ENCODE measurements at places on chromosomes 6 and 20.

GRCh38 chr6:2228392-2228791 is 17.0 kb downstream of the GMDS start:
- DNase-seq: no peak

DNA sequence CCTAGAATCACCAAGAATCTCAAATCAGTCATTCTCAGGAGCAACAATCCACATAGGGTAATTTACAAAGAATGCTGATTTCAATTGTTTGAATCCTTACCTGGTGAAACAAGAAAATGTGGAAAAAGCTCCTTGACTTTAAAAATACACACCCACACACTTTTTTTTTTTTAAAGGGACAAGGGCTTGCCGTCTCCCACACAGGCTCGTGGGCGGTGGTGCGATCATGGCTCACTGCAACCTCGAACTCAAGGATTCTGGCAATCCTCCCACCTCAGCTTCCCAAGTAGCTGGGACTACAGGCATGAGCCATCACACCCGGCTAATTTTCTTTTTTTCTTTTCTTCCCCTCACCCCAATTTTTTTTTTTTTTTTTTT is 30.7 kb downstream of the PARD6B start:
- no peak for DNase-seq

DNA sequence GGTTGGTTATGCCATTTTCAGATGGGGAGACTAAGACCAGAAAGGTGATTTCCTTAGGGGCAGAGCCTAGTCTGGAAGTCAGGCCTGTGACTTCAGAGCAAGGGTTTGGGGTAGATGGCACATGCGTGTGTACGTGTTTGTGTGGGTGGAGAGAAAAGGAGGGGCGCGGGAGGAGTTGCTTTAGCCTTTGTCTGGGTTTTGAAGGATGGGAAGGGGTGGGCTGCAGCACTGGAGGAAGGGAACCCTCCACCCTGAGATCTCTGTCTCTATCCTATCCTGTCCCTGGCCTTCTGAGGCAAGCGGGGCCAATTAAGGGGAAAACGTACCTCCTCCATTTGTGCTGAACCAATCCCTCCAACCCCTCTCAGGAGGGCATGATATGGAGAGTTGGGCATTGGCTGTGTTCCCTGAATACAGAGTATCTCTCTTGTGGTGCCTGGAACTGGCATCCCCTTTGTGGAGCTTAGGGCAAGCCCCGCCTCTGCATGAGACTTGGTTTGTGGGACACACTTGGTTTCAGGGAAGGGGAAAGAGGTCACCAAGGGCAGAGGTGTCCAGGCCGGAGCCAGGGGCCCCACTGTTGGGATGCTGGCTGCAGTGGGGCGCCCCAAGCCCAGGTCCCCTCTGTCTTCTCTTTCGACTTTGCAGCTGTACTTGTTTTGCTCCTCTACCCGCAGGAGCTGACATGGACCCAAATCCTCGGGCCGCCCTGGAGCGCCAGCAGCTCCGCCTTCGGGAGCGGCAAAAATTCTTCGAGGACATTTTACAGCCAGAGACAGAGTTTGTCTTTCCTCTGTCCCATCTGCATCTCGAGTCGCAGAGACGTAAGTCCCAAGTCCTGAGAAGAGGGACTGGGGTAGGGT is at the start of gene DBNDD2:
TSS of gene DBNDD2 (plus strand) at position 507 of the 863 bp plus-strand sequence. CDS start at position 686, 179 bp downstream.
- no peak for DNase-seq

GRCh38 chr20:36145877-36146707 is 8.4 kb upstream of the EPB41L1 start:
- DNase-seq: no peak

DNA sequence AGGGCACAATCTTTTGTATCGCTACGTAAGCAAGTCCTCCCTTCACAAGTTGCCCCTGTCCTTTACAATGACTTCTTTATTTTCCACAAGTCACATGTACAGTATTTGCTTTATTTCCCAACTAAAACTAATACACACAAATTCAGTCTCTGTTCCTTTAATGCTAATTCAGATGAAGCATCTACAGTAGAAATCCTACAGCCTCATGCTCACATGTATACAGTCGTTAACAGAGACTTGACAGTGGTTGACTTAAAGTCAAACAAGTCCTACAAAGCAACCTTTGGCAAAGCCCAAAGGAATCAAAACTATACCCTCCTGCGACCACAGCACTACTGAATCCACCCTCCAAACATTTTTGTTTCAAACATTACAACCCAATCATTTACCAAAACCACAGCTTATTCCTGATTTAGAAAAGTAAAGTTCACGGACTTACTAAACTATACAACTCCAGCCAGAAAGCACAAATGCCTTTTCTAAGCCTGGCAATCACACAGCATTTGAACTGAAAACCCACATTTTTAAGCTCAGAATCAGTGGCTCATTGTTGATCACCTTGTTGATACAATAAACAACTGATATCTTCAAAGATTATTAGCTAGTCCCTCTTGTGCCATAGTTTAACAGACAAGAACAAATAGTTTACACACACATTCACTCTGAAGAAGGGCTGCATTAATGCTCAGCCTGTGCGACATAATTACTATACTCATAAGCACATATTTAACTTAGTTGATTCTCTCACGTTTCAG is 70.9 kb upstream of the NHSL1 start:
- DNase-seq: no peak

DNA sequence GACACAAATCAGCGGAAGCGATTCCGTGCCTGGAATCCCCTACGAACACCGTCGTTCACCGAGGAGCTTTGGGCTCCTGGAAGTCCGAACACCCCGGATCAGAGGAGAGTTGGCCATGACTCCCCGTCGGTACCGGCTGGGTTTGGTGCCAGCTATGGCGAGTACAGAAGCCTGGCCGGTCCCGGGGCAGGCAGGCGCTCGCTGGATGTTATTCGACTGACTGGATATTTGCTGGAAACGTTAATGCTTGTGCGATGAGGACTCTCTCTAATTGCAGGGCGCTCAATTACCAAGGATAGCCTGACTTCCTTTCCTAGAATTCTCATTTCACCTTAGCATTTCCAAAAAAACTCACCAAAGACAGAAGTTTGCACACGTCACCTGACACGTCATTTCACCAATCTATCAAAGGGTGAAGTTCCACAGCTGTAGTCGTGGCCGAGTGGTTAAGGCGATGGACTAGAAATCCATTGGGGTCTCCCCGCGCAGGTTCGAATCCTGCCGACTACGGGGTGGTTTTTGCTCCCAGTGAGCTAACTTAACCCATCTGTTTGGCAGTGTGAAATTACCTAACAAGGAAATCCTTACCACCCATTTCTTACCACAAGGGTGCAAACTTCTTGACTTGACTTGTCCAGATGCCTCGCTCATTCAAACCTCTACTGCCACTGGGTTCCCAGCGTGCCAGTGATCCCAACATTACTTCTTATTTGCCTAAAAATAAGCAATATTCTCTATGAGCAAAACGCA is 22.7 kb upstream of the ZNF184 start:
- DNase-seq: peak; percentile 29

DNA sequence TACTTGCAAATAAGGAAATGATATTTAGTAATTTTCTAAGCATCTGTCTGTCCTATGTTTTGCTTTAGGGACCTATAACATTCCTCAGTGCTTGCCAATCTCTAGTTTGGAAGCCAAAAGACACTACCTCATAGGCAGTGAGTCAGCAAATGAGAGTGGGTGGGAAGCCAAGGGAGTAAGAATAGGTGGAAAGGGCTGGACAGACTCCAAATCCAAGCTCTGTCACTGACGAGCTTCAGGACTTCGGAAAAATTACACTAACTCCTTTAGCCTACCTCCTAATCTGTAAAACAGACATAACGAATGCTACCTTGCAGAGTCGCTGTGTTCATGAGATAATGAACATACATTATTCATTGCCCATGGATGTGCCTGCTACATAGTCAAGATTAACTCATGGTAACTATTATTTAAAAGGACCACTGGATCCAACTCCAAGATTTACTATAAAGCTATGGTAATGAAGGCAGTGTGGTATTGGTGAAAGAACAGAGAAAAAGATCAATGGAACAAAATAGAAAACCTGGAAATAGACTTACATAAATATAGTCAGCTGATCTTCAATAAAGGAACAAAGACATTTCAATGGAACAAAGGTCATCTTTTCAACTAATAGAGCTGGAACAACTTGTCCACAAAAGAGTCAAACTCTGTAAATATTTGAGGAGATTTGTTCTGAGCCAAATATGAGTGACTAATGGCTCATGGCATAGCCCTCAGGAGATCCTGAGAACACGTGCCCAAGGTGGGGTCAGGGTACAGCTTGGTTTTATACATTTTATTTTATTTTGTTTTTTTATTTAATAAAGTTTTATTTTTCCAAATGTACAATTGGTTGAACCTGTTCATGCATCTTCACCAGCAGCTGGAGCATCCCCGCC is 64.1 kb downstream of the FAM50B start:
- DNase-seq: no peak

GRCh38 chr6:79238919-79239318 is 4.4 kb upstream of the HMGN3 start:
- no peak for DNase-seq

DNA sequence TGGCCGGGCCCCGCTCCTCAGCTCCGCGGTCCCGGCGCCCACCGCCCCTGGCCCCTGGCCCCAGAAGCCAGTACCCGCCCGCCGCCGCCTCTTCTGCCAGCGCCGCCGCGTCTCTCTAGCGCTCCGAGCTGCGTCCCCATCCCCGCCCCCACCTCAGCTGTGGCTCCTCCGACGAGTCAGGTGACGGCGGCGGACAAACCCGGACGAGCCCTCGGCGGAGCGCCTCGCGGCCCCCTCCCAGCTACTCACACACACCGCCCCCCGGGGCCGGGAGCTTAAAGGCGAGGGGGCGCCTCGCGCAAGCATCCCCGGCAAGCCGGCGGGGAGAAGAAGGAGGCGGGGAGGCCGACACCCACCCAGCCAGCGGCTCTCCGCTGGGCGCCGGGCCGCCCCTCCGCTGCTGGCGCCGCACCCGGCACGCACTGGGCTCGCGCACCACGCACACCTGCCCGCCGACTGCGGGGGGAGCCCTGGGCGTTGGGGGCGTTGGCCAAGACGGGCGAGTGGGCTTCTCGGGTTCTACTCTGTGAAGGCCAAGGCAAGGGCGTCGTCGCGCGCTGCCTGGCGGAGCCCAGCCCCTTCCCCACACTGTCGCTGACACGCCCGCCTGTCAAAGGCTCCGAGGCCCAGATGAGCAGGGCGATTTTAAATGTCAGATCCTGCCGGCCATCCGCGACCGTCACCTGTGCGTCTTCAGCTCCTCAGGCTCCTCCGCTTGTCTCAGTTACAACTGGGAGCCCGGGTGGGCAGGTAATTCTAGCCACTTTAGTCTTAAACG is at the start of gene SNAP91:
TSS of gene SNAP91 (minus strand) at position 132 of the 778 bp plus-strand sequence. CDS start 1,174 bp downstream, outside the sequence.
- DNase-seq: no peak

GRCh38 chr6:3176562-3177355 is 19.4 kb upstream of the TUBB2A start:
- peak; percentile 35 for DNase-seq

DNA sequence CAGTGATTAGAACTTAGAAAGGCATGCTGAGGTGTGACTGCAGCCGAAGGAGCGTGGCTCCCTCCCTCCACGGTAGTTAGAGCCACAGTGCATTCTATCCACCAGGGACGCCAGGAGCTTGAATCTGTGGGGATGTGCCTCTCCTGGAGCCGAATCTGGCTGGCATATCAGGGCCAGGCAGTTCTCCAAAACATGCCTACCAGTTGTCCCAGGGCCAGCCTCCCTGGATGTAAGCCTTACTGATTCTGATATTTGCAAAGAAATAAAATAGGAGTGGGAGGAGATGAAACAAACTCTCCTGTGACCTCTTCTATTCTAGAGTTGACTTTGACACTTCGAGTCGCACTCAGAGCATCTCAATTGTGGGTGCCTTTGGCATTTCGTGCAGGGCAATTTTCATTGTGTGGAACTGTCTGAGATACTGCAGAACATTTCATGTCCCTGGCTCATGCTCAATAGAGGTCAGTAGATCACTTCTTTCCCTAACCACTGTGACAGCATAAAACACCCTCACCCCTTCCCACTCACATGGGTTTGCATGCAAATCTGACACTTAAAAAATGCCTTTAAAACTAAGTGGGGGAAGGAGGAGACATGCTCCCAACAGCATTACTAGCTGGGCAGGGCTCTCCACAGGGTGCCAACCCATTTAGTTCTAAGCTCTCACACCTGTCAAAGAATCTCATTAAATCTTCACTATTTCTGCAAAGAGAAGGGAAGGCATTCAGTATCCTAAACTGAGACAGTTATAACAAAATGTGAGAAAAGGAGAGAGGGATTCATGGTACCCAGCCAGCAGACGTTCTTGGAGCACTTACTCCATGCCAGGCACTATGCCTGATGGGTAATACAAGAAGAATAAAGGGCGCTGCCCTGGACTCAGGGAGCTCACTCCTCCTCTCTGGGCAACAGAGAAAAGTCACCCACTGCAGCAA is 378.9 kb downstream of the PREX1 start:
- DNase-seq: no peak

GRCh38 chr6:95417856-95418255 is 159.5 kb upstream of the MANEA start:
- no peak for DNase-seq

DNA sequence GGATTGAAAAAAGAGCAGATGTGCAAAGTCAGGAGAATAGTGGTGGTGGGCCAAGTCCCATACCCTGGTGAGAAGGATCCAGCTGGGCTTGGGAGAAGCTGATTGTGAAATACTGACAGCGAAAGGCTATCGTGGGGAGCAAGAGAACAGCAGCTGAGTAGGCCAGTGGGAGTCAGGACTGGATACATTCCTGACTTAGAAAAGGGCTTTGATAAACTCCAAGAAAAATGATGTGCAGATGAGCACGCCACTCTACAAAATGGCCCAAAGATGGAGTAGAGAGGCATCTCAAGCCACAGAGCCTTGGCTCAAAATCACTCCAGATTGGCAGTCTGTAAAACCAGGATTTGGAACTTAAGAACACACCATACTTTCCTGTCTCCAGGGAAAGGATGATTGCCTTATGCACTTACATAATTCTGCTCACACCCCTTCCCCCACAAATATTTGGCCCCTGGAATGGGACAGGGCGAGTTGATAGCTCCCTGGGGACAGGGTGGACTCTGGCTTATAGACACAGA is 578.7 kb downstream of the MAFB start:
- no peak for DNase-seq

DNA sequence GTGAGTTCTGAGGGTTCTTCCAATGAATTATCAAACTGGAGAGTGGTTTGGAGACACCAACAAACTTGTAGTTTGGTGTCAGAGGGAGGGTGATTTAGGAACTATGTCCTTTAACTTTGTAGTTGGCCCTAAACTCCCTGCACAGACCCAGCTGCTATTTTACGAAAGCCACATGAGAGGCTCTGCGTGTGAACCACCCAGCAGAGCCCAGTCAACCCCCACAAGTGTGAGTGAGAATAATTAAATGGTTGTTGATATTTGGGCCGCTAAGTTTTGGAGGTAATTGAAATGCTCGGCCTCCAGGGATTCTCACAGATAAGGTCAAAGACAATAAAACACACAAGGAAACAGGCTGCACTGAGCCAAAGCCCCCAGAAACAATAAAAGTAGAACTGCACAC is 6.9 kb upstream of the VAPB start:
- DNase-seq: no peak

- peak; percentile 21 for DNase-seq
Observed at GRCh38 chr6:36912586-36912985, 26.8 kb downstream of the C6orf89 start.
